ENCODE measurements at places on chromosomes 4 and X.

GRCh38 chr4:164748375-164748774 lies 5.6 kb upstream of the SMIM31 start:
- no peak overlapping the region for H3K27ac ChIP-seq
- H3K4me3 ChIP-seq, result no peak overlapping the region
- H3K36me3 ChIP-seq, result no peaks in the 10 kb centered on the region

- H3K27ac ChIP-seq, result no peak overlapping the region
- H3K4me1 ChIP-seq, result peaks cover 41% of the 10 kb centered on the region
- no peak for DNase-seq
- H3K27me3 ChIP-seq, result no peaks in the 10 kb centered on the region
- H3K36me3 ChIP-seq, result peaks cover 5% of the 10 kb centered on the region
Observed at GRCh38 chr4:2292646-2293108, 30.8 kb upstream of the MXD4 start.

DNA sequence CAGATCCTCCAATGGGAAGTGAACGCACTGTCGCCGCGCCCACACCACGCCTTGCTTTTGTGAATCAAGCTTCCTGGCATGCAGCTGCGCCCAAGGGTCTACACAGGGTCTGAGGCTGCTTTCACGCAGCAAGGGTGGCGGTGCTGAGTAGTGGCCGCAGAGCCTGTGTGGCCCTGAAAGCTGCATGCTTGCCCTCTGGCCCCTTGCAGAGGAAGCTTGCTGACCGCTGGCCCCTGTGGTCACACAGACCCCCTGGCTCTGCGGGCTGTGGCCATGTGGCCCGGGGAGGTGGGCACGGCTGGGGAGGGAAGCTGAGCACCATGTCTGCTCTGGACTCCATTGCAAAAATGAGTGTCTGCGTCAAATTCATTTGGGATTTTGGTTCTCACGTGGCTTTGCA lies 8.8 kb downstream of the DOK7 start:
- H3K4me1 ChIP-seq, result no peaks in the 10 kb centered on the region
- no peak overlapping the region for H3K4me3 ChIP-seq

DNA sequence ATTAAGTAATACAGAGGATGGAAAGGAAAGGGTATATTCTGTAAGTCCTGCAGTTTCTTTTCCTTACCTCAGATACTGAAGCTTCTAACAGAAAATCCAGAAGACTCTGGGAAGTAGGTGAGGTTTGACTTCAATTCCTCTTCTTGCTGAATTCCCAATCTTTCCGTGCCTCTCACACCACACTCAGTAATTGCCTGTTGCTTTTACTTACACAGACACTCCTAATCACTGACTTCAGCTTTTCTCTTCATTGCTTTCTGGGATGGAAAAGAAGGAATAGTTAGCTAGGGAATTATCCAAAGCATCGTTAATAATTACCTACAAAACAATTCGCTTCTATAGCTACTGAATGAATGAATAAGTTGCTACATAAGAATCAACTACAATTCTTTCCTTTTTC lies 163.6 kb downstream of the FBXO8 start:
- H3K36me3 ChIP-seq, result no peaks in the 10 kb centered on the region
- H3K4me1 ChIP-seq, result no peaks in the 10 kb centered on the region
- DNase-seq, result no peak
- peaks cover 31% of the 10 kb centered on the region for H3K27me3 ChIP-seq

DNA sequence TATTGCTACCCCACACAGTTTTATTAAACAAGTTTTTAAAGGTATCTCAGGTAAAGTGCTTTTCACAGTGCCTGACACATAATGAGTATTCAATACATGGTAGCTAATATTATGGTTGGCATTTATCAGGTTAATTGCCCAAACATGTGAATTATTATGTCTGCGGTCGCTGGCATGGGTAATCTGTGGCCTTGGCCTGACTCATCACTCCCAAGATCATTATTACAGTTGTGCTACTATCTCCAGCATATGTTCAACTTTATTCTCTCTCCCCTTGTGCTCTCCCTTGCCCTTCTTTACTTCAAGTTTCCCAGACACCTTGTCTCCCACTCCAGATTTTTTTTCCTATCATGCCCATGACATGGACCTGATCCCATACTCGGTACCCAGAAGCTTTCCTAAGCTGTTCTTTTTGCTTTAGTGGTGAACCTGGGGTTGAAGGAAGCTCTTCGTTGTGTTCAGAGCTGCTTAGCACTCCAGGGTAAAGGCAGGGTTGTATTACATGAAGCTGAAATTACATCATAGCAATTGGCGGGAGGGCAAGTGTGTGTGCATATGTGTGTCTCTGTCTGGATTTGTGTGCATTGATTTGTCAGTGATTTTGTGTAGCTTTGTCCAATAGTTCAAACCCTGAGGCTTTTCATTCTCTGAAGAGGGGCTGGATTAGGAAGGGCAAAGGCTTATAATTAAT lies 176.5 kb upstream of the NRK start:
- no peak overlapping the region for H3K4me3 ChIP-seq
- no peak for DNase-seq
- no peaks in the 10 kb centered on the region for H3K4me1 ChIP-seq
- H3K27ac ChIP-seq, result no peak overlapping the region

DNA sequence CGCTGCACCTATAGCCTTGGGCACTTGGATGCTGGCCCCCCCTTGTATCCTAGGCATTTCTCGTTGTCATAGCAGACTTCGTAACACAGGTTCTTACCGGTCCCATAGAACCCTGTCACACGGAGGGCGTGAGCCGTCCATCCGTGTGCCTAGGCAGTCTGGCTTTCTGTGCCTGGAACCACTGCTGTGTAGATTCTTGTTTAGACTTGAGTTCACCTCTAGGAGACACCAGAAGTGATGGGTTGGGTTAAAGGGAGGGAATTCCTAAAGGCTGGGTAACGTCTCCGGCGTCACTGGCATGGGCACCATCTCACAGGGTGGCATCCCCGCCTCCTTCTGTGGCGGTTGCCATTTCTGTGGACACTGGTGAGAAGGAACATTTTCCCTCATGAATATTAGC lies 13.5 kb upstream of the NKX1-1 start:
- H3K27ac ChIP-seq, result no peak overlapping the region
- H3K27me3 ChIP-seq, result peaks cover 41% of the 10 kb centered on the region
- DNase-seq, result no peak
- H3K4me1 ChIP-seq, result no peaks in the 10 kb centered on the region
- H3K4me3 ChIP-seq, result no peak overlapping the region
- no peaks in the 10 kb centered on the region for H3K36me3 ChIP-seq

- H3K27ac ChIP-seq, result no peak overlapping the region
- no peak for DNase-seq
- no peaks in the 10 kb centered on the region for H3K36me3 ChIP-seq
- H3K4me3 ChIP-seq, result no peak overlapping the region
- no peaks in the 10 kb centered on the region for H3K4me1 ChIP-seq
Observed at GRCh38 chrX:30957753-30958152, 68.7 kb upstream of the TAB3 start.

GRCh38 chrX:109954333-109954732 lies 48.6 kb upstream of the TMEM164 start:
- H3K4me3 ChIP-seq, result no peak overlapping the region
- H3K27me3 ChIP-seq, result peaks cover 22% of the 10 kb centered on the region
- peaks cover 7% of the 10 kb centered on the region for H3K4me1 ChIP-seq
- no peak for DNase-seq

DNA sequence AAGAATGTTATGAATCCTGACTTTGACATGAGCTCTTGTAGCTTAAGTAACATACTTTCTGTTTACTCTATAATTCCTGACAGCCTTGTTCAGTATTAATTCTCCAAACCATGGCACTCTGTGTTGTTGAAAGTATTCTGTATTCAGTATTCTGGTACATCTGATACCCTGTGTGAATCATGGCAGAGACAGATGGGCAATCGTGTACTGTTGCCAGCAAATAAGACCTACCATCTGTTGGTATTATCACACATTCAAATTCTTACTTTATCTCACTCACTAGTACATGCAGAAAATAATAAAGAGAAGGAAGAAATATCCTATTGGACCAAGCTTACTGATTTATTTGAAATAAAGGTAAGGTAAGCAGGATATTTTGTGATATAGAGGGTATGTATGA lies 7.9 kb downstream of the MBTPS2 start:
- H3K27me3 ChIP-seq, result no peaks in the 10 kb centered on the region
- H3K36me3 ChIP-seq, result peaks cover 3% of the 10 kb centered on the region
- DNase-seq, result no peak
- no peak overlapping the region for H3K4me3 ChIP-seq
- no peak overlapping the region for H3K27ac ChIP-seq

GRCh38 chrX:5898463-5898862 lies 330.2 kb downstream of the NLGN4X start:
- DNase-seq, result no peak
- H3K27me3 ChIP-seq, result no peaks in the 10 kb centered on the region
- H3K36me3 ChIP-seq, result no peaks in the 10 kb centered on the region
- no peak overlapping the region for H3K4me3 ChIP-seq
- no peaks in the 10 kb centered on the region for H3K4me1 ChIP-seq

DNA sequence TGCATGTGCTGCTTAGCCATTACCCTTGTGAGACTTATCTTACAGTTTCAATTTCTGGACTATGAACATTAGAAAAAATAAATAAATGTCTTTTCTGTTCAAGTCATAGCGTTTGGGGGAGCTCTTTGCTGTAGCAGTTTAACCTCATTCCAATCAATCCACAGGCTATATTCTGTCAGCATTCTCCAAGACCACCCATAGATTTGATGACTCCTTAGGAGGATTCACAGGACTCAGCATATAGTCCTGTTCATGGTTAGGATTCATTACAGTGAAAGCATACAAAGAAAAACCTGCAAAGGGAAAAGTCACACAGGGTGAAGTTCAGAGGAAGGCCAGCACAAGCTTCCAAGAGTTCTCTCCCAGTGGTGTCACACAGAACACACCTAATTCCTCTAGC lies 180.5 kb downstream of the ADAMTS3 start:
- no peaks in the 10 kb centered on the region for H3K4me1 ChIP-seq
- no peak overlapping the region for H3K27ac ChIP-seq
- no peak overlapping the region for H3K4me3 ChIP-seq

DNA sequence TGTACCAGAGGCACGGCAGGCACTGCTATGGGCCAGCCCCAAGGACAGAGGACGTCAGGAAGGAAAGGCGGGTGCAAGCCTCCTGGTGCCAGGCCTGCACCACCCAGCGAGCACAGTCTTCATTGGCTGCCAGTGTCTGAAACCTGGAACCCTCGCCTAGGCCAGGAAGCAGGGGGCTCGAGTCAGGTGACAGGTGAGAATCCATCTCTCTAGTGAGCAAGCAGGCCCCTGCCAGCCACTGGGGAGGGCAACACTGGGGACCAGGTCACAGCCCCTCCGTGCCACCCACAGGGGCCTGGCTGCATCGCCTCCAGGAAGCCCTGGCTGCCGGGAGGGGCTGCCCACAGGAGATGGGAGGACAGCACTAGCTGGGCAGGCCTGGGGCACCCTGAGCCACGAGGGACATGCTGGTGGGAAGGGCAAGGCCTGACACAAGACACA lies 6.9 kb upstream of the HAUS3 start:
- H3K4me3 ChIP-seq, result no peak overlapping the region
- H3K27me3 ChIP-seq, result no peaks in the 10 kb centered on the region

DNA sequence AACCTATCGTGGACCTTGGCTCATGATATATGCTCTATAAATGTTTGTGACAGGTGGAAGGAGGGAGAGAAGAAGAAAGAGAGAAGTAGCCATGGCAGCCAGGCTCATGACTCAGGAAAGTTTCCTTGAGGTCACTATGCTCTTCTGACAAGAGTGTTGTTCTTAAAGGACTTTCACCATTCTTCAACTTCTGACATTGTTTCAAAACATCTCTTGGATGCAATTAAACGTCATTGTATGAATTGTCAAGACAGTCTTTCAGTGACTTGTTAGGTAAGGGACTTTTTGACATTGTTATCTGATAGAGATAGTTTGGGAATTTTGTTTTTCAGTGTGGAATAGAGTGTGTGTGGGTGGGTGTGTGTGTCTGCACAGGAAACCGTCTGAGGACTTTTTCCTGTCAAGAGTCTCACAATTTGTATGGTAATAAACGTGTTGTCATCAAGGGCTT lies 617.0 kb downstream of the MID1IP1 start:
- peaks cover 4% of the 10 kb centered on the region for H3K27me3 ChIP-seq
- no peak for DNase-seq
- peak overlapping the region; percentile 48 for H3K4me3 ChIP-seq
- H3K27ac ChIP-seq, result peak overlapping the region; percentile 58
